ENCODE measurements at places on chromosomes 5 and 9.

GRCh38 chr5:143843461-143843860, 31.5 kb downstream of the HMHB1 start:
- DNase-seq = no peak

DNA sequence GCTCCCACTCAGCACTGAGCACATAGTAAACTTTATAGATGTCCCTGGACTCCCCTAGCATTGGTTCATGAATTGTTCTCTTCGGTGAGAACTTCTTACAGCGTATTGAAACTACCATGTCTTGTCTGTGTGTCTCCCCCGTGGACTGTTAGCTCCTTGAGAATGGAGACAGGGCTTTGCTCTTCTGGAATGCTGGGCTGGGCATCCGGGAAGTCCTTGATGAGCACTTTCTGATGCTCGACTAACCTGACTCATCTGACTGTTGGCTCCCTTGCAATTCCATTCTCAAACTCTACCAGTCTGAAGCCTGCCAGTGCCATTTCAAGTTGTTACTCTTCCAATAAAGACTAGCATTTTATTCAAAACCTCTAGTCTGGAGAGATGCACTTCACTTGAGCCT, 15.0 kb upstream of the PFDN1 start:
- no peak for DNase-seq

DNA sequence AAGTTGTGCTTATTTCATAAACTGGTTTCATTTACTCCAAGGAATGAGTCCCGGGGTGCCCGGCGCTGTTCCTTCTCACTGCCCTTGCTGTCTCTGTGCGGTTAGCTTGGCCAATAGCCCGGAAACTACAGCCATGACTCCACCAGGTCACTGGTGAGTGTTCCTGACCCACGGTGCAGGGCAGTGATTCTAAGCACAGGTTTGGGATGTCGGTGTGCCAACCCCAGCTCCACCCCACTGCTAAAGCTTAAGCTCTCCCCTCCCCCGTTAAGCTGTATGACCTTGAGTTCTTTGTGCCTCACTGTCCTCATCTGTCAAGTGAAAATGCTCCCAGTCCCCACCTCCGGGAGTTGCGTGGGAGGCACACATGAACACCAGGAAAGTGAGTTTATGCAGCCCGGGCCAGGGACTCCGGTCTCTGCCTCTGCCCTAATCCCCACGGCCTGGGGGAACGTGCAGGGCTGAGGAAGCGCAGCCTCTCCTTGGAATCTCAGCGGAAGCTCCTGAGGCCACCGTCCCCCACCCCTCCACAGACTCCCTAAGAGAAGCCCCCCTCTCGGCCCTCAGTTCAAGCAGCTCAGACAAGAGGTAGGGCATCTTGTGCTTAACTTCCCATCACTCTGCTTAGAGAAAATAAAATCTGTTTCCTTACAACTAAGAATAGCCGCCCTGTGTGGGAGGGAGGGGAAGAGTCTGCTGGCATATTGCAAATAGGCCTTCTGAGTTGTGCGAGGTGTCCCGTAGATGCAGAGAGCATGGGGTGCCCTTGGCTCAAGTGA, 92.0 kb upstream of the RAI14 start:
- no peak for DNase-seq

DNA sequence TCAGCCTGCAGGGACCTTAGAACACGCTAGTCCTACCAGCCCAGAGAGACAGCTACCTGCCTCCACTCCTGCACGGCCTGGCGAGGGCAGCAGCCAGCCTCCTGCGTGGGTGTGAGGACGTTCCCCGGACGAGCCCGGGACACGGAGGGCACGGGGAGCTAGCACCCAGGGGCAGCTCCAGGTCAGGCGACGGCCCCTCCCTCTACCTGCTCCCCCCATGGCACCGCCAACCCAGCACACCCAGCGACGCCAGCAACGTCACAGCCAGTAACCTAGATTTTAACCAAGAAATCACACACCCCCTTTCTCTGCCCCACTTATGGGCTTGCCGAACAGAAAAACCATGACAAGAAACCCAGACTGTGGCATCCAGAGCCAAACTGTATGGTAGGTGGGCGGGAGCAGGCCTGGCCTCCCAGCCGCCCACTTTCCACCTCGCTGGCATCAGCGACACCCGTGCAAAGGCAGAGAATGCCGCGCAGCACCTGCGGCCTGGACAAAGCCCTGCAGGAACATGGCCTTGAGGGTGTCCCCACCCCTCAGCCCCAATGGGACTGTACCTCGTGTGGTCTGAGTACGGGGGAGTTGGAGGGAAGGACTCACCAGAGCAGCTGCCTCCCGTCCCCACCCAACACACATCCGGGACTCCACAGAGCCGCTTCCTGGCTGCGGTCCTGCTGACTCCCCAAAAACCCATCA, 47.9 kb downstream of the NACC2 start:
- DNase-seq = no peak

GRCh38 chr9:2664174-2665065, 42.8 kb downstream of the VLDLR start:
- DNase-seq = no peak

DNA sequence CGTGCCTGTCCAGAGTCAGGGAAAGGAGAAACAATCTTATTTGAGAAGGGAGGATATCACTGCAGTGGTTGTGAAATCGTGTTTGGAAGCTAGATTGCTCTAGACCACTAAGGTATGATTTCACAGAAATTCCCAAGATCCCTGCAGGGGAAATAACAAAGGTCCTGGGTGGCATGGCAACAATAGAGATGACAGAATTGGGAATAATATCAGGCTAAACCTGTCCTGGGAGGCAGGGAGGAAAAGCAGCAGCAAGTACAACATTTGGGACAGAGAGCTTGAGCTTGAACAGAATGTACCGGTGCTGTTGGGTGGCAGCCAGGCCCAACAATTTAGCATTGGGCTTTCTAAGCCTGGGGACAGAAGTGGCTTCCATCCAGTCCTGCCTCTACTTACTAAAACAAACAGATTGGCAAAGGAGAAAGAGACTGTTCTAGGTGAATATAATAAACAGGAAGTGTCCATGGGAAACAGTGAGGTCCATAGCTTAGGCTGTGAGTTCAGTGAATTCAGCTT, 17.0 kb upstream of the ARHGAP26 start:
- DNase-seq = no peak

- DNase-seq = no peak
These were observed 300.1 kb downstream of the TMEM167A start for GRCh38 chr5:82777106-82777505.

- DNase-seq = no peak
These were observed 946 bp upstream of the LTC4S start for GRCh38 chr5:179792612-179793467.

DNA sequence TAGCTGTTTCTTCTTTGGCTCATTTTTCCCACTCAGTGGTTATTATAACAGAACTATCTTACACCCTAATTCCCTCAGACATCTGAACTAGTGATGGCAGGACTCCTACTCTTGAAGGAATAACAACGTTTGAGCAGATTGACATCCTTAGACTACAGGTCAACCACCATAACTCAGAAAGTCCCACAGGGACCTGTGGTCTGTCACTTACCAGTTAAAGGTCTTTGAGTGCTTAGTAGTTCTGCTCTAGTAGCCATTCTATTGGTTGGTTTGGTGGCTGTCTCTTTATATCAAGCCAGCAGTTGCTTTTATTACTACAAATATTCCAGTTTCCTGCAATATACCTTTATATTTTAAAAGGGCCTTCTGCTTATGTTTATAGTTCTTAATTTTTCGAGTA, 67.2 kb upstream of the FCHO2 start:
- DNase-seq = no peak

DNA sequence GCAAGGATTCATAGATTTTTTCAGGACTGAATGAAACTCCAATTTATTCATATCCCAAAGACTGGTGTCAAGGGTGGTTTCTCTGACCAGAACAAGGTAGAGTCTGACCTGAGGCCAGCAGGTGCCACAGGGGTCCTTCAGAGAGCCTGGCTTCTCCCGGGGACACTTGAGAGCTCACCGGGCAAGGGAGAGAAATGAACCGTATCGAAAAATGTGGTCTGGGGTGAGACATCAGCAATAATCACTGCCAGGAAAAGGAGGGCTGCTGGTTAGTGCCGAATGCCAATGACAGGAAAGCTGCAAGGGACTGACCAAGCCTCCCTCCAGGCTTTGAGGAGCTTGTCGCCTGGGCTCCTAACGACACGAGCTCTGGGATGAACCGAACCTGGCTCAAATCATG, 142.7 kb downstream of the TTLL11 start:
- no peak for DNase-seq

DNA sequence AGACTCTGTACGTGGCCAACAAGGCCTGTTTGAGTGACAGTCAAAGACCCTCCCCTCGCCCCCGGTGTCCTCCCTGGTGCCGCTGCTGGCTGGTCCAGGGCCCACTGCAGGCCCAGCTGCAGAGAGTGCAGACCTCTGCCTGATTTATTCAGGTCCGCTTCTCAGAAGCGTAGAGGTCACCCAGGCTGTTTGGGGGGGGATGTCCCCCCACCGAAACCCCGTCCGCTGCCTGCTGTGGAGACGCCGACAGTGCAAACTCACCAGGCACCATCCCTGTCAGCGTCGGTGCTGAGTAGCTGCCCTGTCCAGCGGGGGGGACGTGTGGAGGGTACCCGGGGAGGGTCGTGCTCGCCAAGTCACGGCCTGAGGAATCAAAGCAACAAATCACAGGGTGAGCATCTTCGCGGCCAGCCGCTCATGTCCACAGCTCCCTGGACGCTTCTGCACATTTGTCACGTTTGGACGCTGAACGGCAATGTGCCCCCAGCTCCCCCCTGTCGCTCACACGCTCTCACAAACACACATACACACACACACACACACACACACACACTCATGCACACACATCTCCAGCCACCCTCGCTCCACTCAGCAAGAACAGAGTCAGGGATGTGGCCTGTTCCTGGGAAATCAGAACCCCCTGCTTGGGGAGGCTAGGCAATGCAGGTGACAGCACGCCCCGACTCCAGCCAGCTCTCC, 152.2 kb downstream of the PAX5 start:
- no peak for DNase-seq

DNA sequence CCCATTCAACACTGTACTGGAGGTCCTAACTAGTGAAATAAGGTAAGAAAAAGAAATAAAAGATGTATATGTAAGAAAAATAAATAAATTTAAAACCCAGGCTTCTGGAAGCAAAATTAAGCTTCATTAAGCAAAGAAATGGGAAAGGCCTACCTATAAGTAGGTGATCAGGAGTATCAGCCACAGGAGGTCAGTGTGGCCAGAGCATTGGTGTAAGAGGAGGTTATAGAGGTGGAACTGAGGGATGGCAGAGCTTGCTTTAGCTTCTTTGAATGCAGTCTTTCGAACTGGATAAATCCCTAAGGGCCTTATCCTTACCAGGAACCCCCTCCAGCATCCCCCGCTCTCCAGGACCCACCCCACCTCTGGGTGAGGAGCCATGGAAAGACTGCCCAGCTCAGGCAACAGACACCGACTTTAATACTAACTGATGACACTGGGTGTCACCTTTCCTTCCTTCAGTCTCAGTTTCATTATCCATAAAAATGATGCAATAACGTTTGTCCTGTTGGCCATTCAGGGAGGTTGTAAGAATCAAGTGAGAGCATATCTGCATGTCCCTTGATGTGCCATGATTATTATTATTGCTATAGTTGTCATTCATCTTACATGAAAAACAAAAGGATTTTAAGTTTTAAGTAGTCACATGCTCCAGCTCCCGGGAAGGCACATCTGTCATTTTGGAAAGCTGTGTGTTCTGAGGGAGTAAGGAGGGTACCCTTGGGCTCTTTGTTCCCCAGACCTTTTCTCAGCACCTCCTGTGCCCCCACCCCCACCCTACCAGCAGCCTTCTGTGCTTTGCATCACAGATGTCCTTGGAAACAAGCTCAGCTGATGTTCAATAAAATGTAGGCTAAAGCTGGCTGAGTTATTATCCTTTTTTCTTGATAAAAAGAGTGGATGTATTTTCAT, 50.8 kb upstream of the CTNNA1 start:
- DNase-seq = no peak

- no peak for DNase-seq
These were observed 40.1 kb downstream of the F2R start for GRCh38 chr5:76755779-76756637.

DNA sequence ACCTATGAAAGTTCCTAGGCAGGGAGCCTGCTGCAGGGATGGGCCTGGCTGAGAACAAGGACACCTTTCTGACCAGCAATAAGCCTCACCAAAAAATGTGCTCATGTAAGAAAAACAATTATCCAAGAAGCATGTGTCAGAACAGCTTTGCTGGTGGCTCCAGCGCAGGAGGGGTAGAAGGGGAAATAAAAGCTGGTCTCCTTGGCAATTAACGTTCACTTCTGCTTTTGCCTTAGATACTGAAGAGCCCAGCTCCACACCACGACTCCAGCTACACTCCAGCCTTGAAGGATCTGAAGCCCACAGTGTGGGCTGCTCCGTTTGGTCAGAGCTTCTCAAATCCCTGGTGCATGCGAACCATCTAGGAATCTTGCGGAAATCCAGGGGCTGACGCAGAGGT, 107.6 kb upstream of the PHYKPL start:
- no peak for DNase-seq

GRCh38 chr5:110909950-110910349, 161.6 kb upstream of the TSLP start:
- no peak for DNase-seq

GRCh38 chr5:158414780-158415179, 555.8 kb upstream of the CLINT1 start:
- no peak for DNase-seq

GRCh38 chr5:175579742-175580432, 78.0 kb upstream of the HRH2 start:
- DNase-seq = peak; percentile 8

DNA sequence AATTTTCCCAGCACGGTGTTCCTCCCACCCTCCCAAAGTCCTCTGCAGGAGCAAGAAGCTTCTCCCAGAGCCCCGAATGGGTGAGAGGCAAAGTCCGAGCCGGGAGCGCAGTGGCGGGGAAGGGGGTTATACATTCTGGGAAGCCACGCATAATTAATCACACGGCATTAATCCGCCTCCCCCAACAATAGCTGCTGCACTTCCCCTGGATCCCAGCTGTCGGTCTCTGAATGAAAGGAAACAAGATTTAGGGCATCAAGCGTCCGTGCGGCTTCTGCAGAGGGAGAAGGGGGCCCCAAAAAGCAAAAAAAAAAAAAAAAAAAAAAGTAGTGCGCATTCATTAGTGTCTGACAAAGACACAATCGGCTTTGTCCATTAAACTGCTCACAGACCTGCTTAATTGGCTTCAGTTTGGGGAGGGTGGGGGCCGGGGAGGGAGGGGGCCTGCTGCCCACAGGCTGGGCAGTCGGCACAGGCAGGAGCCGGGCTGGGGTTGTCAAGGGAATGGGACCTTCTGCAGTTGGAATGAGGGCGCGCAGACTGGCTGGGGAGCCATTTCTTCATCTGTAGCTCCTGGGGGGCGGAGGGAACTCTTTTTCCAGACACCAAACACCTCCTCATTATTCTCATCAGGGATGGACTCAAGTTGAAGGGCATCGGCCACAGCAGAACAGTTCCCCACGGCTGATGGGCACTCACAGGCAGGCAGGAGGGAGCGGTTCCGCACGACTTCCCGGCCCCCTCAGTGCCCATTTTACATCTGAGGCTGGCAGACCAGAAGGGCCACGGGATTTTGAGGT, 3.4 kb downstream of the NOTCH1 start:
- DNase-seq = no peak

- no peak for DNase-seq
These were observed 17.1 kb downstream of the RFX3 start for GRCh38 chr9:3508521-3509291.

- no peak for DNase-seq
These were observed 37.1 kb downstream of the MAP3K1 start for GRCh38 chr5:56852228-56853000.
